SJCRH30 (cell line): ENCODE measurements at places on chromosomes 2 and 18.

DNA sequence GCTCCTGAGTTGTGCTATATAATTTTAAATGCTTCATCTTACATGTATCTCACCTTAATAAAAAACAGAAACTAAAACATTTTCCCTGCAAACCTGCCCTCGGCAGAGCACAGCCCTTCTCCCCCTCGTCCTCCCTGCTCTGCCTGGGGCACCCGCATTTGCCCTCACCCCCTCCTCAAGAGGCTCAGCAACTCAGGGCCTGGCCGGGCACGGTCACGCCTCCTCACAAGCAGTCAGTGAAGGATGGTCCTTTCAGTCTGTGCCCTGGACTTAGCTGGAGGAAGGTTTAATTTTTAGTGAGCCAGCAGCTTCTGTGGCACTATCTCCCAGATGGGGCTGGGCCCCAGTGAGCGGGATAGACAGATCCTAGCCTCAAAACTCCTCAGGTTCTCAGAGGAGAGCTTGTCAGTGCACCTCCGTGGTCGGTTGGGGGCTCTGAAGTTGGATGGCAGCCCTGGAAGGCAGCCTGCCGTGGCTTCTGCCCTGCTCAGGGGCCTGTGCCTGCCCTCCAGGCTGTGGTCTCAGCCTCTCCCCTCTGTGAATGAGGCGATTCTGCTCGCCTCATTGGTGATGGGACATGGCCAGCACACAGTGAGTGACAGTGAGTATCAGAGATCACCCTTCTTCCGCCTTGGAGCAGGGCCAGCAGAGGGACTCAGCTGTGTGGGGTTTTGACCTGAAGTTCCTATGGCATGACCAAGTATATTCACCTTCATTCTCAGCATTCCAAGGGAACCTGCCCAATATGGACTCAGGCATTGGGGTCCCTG lies 56.3 kb upstream of the AFF3 start:
- H3K4me3 ChIP-seq = no peak overlapping the region
- no peaks in the 10 kb centered on the region for H3K36me3 ChIP-seq
- no peak for DNase-seq
- H3K27me3 ChIP-seq = no peaks in the 10 kb centered on the region

DNA sequence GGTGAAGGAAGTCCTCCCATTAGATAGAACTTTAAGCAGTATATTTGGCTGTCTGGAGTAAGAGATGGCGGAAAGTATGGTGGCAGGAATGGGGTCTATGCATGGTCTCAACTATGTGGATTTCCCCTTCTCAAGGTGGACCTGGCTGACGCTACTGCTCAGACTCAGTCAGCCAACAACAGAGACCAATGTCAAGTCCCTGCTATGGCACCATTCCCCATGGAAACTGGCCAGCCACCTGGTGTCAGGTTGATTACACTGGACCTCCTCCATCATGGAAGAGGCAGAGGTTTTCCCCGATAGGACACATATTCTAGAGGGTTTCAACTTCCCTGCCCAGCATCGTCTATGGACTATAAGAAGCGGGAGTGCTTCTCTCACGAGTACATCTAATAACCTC lies 8.6 kb upstream of the FAHD2A start:
- H3K4me1 ChIP-seq = no peaks in the 10 kb centered on the region
- H3K4me3 ChIP-seq = no peak overlapping the region
- H3K36me3 ChIP-seq = no peaks in the 10 kb centered on the region
- H3K27me3 ChIP-seq = no peaks in the 10 kb centered on the region

- no peak overlapping the region for H3K4me3 ChIP-seq
- no peaks in the 10 kb centered on the region for H3K36me3 ChIP-seq
- H3K27me3 ChIP-seq = no peaks in the 10 kb centered on the region
- no peak for DNase-seq
- no peaks in the 10 kb centered on the region for H3K4me1 ChIP-seq
- no peak overlapping the region for H3K27ac ChIP-seq
These were observed 237.1 kb downstream of the BCL2 start for GRCh38 chr18:63082366-63083019.

- H3K27me3 ChIP-seq = peaks cover 5% of the 10 kb centered on the region; the same call in 1 of the 2 replicates
- no peak for DNase-seq
- no peak overlapping the region for H3K4me3 ChIP-seq
These were observed 7.0 kb upstream of the FAM178B start for GRCh38 chr2:96993367-96993766.

- no peak overlapping the region for H3K27ac ChIP-seq
- no peak for DNase-seq
- H3K36me3 ChIP-seq = no peaks in the 10 kb centered on the region
- no peak overlapping the region for H3K4me3 ChIP-seq
These were observed 129.2 kb downstream of the ETAA1 start for GRCh38 chr2:67526283-67526682.

DNA sequence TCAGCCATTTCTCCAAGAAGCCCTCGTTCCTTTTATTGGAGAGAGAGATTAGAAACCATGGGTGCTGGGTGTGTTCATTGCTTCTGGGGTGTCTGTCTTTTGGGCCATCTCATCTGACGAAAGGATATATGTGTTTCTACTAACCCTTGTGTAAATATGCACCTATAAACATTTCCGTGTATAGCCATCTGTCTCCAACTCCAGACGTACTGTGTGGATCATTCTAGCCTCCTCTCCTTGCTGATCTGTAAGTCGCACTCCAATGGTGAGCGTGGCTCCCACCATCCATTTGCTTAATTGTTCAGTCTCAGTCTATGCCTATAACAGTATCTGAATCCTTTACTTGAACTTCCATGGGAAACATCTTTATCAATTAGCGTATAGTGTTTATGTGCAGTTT lies 1.8 kb downstream of the RBFA start:
- H3K27me3 ChIP-seq = no peaks in the 10 kb centered on the region
- no peak for DNase-seq
- no peak overlapping the region for H3K4me3 ChIP-seq
- peaks cover 3% of the 10 kb centered on the region; the same call in 1 of the 2 replicates for H3K4me1 ChIP-seq

GRCh38 chr2:151357359-151357758 lies at the start of gene TNFAIP6:
Gene TNFAIP6 (plus strand): TSS chr2:151357592. CDS start chr2:151357667, 75 bp downstream.
- DNase-seq = no peak
- H3K27me3 ChIP-seq = no peaks in the 10 kb centered on the region
- H3K4me1 ChIP-seq = no peaks in the 10 kb centered on the region
- H3K27ac ChIP-seq = no peak within 1 kb of the TSS

DNA sequence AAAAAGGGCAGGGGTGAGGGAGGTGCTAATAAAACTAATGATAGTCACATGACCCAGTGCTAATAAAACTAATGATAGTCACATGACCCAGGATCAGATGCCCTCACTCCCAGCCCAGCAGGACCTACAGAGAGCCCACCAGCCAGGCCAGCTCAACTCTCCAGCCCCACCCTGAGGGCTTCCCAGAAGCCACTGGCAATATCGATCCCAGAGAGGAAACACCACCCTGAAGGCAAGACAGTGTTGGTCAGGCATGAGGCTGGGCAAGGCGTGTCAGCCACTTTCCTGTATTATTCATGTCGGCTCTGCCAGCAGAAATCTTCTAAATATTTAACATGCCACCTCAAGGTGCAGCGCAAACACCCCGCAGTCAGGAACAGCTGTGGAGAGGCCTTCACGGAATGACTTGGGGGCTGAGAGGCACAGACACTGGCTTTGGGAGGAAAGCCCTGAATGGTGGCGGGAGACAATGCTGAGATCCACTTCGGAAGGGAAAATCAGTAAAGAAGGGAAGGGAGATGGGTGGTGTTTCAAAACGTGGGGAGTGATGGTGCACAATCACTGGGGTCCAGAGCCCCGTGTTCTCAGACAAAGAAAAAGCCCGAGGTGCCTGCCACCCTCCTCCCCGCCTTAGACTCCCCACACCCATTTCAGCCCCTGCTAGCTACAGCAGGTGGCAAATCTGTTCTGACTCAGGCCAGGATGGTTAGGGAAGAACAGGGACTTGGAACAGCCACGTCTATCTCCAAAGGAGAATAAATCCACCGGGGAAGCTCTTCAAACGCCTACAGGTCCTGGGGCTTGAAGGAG lies 1.4 kb downstream of the REEP1 start:
- H3K27ac ChIP-seq = no peak overlapping the region
- peaks cover 16% of the 10 kb centered on the region for H3K27me3 ChIP-seq
- no peak for DNase-seq
- H3K4me3 ChIP-seq = peak overlapping the region; percentile 56

DNA sequence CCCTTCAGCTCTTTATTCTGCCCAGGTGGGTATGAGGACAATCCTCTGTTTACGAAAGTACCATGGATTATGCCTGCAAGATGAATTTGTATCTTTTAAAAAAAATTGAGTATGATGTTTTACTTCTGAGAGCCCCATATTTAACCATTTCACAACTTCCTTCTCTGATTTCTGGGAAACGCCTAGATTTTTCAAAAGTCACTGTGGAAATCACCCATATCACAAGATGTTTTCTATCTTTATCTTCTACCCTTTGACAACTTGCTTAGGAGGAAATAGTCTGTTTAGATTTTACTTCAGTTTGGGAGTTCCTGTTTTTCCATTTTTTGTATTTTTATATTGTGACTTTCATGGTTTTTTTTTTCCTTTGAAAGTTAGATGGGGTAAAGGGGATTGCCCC lies 53.0 kb downstream of the ICOS start:
- H3K27me3 ChIP-seq = no peaks in the 10 kb centered on the region
- H3K4me3 ChIP-seq = no peak overlapping the region
- H3K36me3 ChIP-seq = no peaks in the 10 kb centered on the region
- H3K27ac ChIP-seq = no peak overlapping the region
- H3K4me1 ChIP-seq = no peaks in the 10 kb centered on the region
- no peak for DNase-seq

DNA sequence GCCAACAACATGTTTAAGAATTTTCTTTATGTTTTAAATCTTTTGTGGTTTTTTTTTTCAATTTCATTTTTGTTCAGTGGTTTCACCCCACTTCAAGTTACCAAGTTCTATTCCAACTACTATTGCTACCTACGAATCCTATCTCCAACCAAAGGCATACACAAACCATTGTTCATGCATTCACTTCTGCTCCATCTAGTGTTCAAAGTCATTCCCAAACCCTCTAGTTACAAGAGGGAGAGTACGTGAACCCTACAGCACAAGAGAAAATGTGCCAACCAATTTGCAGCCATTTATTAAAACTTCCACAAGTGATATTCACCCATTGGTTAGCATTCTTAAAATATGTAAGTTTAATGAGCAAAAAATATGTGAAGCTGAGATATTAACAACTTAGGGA lies 295.1 kb upstream of the KYNU start:
- no peak for DNase-seq
- no peak overlapping the region for H3K27ac ChIP-seq
- no peaks in the 10 kb centered on the region for H3K4me1 ChIP-seq
- H3K27me3 ChIP-seq = peaks cover 7% of the 10 kb centered on the region; the same call in 1 of the 2 replicates
- H3K36me3 ChIP-seq = no peaks in the 10 kb centered on the region
- H3K4me3 ChIP-seq = no peak overlapping the region

DNA sequence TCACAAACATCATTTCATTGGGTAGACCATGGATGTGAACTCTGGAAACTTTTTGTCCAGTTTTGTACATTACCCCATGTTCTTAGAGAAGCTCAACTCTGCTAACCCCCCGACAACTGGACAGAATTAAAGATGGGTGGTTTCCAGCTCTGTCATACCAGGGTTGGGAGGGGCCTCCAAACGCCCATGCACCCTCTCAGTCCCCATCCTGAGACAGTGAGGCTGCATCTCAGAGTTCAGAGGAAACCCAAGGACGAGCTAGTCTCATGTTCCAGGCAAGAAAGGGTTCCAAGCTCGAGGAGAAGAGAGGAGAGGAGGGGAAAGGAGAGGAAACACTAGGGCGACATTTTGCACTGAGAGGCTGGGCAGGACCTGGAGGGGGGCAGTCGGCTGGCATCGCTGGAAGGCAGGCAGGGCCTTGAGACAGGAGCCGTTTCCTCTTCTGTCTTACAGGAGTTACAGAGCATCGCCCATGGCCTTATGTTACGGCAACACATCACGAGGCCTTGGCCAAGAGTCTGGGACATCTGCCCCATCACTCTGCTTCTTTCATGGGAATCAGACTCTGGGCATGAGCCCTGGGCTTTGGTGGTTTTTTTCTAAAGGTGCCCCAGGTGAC lies 16.4 kb downstream of the MAL start:
- H3K27ac ChIP-seq = no peak overlapping the region; the same call in 1 of the 2 replicates
- no peaks in the 10 kb centered on the region for H3K36me3 ChIP-seq
- no peak overlapping the region for H3K4me3 ChIP-seq
- DNase-seq = no peak
- no peaks in the 10 kb centered on the region for H3K27me3 ChIP-seq
- H3K4me1 ChIP-seq = peaks cover 25% of the 10 kb centered on the region

DNA sequence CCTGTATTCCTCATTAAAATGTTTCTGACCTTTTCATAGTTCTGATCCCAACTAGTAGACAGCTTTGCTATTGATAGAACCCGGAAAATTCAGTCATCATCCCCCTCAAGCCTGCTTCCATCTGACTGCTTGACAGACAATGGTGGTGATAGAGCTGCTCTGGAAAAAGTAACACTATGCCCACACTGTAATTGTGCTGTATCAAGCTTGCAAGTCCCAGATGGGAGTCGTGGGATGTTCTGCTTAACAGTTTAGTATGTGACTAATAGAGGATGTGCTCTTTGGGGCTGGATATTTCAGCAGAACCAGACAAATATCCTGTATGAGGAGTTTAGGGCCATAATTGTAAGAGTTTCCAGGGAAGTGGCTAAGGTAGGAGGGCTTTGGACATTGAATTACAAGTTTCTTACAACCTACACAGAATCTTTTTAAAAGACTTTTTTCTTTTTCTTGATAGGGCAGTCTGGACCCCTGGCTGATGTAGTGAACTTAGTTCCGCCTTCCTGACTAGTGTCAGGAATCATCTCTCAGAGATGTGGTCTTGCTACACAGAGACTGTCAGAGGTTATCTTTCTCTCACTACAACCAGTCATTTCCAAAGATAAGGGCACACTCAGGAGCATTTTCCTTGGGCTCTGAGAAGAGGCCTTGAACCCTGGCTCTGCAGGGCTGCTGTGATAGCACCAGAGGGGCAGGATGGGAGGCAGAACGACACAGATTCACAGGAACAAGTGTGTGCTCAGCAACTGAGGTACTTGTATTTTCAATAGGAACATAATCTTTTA lies 158.0 kb upstream of the RBMS1 start:
- no peaks in the 10 kb centered on the region for H3K4me1 ChIP-seq
- H3K4me3 ChIP-seq = no peak overlapping the region
- no peaks in the 10 kb centered on the region for H3K27me3 ChIP-seq
- no peak overlapping the region for H3K27ac ChIP-seq

GRCh38 chr18:26429535-26430226 lies 118.7 kb downstream of the KCTD1 start:
- peak; percentile 17 for DNase-seq
- no peak overlapping the region for H3K4me3 ChIP-seq
- no peaks in the 10 kb centered on the region for H3K27me3 ChIP-seq
- H3K27ac ChIP-seq = no peak overlapping the region
- H3K4me1 ChIP-seq = no peaks in the 10 kb centered on the region

GRCh38 chr2:222301053-222301795 lies 2.4 kb upstream of the PAX3 start:
- no peak overlapping the region for H3K27ac ChIP-seq
- peaks cover 11% of the 10 kb centered on the region for H3K4me1 ChIP-seq
- no peak overlapping the region for H3K4me3 ChIP-seq
- H3K36me3 ChIP-seq = peaks cover 7% of the 10 kb centered on the region
- H3K27me3 ChIP-seq = no peaks in the 10 kb centered on the region
- DNase-seq = no peak

DNA sequence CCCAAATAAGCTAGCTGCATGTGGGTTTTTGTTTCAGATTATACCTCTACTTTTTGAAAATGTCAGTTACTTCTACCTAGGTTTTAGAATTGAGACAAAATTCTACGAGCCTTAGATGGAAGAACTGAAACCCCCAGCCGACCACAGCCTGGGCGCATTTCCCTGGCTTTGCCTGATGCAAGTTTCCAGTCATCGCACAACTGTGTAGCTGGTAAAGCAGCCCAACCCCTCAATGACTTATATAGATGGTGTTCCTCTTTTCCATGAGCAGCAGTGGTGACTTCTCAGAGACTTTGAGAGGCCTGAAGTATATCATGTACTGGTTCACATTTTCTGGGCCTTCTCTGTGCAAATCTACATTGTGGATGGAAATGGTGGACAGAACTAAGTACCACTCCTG lies 515.4 kb upstream of the RAB6C start:
- no peaks in the 10 kb centered on the region for H3K27me3 ChIP-seq
- no peak overlapping the region for H3K4me3 ChIP-seq
- H3K4me1 ChIP-seq = peaks cover 9% of the 10 kb centered on the region
- H3K27ac ChIP-seq = no peak overlapping the region
- no peaks in the 10 kb centered on the region for H3K36me3 ChIP-seq
